ENCODE measurements at places on chromosomes 1 and 21.
A peak's percentile ranks its signal among the peaks of the same experiment; 100 is the strongest.

- DNase-seq: no peak
Measured at GRCh38 chr1:48807554-48808260, 31.0 kb upstream of the BEND5 start.

DNA sequence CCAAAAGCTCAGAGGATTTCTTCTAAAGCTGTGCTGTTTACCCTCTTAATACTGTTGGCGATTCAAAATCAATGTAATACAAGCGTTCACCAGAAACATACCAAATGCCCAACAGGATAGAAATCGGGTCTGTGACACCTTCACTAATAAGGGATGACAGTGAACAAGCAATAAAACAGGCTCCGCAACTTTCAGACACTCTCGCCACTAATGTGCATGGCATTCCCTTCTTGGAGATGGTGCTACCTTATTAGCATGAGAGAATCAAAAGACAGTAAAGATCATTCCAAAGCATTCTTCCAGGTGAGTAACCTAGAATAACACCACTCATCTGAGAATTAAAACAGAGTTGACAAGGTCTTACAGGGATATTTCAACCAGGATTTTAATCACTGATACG lies 367.1 kb downstream of the TTLL7 start:
- DNase-seq: no peak

DNA sequence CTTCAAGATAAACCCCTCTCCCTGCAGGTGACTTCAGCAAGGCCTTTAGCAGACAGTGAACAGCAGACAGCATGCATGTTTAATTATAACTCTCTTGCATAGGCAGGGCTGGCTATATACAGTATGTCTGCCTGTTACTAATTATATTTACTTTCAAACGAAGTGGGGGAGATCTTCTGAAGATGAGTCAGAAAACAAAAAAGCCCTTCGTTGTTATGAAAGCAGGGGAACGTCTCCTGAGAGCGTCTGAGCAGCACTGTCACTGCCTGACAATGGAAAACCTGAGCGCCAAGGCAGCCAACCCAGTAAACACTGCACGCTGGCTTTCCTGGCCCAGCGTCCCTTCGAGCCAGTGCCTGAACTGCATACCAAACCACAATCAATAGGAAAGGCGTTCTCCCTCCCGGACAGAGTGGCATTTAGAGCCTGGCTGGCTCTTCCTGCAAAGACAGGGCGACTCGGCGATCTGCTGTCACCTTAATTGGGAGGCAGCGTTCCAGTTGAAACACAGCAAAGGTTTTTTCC lies 54.1 kb downstream of the TOMM20 start:
- DNase-seq: no peak

DNA sequence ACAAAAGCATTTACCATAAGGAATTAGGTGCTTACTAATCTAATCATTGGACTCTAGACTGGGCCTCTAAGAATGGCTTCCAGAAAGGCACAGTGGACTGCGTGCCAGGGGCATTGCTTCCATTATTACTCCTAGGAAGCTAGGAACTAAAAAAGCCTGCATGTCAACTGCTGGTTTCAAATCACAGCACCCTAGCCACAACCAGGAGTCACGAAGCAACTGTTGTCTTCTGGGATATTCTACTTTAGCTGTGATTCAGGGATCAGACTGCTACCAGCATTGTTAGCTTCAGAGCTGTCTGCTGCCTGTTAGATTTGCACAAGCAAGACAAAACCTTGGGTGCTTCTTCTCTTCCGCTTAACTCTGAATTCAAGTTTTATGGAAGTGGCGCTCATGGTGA lies 38.3 kb downstream of the DNM3 start:
- no peak for DNase-seq

DNA sequence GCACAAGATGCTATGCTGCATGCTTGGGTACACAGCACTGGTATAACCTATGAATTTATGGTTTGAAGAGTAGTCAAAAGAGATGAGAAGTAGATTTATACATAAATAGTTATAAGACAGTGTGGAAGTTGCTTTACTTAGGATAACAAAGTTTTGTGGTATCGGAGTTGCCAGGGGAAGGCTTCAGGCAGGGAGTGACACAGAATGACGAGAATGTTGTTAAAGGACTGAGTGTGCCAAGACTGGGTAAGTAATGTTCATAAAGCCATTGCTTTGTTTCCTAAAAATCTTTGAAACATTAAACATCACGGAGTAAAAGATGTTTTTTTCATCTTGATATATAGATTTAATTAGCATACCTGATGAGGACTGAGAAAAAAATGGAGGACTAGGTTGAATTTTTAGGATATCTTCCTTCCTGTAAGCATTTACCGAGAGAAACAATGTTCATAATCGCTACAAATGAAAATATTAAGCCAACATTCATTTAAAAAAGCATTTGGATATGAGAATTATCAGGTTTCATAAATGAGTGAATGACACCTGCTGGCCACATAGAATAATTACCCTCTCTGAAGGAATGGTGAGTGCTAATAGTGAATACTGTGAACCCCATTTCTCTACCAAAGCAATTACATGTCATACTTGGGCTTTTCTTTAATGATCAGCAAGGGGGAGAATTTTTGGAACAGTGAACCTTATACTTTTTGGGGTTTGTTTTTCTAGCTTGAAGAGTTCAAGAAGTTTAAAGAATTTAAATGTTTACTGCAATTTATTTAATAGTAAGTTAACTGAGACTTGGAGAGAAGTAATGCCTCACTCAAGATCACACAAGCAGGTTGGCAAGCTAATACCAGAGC lies 28.4 kb downstream of the EXTL2 start:
- peak; percentile 9 for DNase-seq

DNA sequence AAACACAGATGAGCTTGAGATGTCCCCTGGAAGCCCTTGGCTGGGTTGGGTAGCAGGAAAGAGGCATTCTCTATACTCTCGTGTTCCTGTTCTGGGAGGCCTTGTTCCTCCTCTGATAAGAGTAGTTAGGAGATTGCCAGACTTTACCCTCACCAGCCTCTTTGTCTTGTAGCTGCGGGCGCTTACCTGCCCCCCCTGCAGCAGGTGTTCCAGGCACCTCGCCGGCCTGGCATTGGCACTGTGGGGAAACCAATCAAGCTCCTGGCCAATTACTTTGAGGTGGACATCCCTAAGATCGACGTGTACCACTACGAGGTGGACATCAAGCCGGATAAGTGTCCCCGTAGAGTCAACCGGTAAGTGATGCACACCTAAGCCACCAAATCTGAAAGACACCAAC lies 5.2 kb downstream of the AGO1 start:
- DNase-seq: no peak

GRCh38 chr1:52237430-52237829 lies 95.5 kb downstream of the ZFYVE9 start:
- DNase-seq: peak; percentile 72

GRCh38 chr1:50422946-50423669 lies at the start of gene DMRTA2:
Gene DMRTA2 (minus strand): TSS chr1:50423443. CDS start chr1:50421536, 1,907 bp downstream.
- DNase-seq: no peak

DNA sequence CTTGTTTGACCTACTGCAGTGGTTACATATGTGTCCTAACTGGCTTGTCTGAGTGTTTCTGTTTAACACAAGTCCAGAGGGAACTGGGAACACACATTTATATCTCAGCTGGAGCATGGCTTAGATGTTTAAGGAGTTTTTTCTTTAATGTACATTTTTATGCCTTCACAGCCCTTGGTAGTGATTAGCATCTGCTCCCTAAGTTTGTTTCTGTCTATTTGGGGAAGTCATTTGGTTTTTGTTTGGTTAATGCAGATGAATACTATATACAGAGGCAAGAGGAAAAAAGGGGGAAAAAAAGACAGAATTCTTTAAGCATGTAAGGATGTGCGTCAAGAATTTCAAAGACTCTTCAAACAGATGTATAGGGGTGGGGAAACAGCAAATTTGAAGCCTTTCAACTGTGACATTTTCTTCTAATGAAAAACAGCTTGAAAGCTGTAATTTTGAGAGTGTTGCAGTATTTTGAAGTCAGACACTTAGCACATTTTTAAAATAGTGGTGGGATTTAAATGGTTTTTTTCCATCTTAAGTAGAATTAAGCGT lies 15.4 kb downstream of the MACO1 start:
- DNase-seq: no peak

DNA sequence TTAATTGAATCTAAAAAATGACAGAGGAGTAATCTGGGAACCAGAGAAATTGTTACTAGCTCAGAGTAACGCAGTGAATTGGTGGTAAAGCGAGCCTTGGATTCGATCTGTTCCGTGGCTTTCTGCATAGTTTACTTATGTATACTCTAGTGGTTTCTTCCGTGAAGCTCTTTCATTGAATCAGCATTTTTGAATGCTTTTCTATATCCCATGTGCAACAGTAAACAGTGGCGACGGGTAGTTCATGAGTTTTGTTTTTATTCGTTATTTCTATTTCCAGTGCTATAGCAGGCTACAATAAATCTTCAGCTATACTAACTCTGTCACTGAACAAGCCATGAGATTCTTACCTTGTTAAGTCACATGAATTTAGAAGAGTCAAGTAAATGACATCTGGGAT lies 14.5 kb upstream of the MAP3K7CL start:
- DNase-seq: no peak

GRCh38 chr1:60876952-60877351 lies 205.4 kb upstream of the NFIA start:
- DNase-seq: no peak

DNA sequence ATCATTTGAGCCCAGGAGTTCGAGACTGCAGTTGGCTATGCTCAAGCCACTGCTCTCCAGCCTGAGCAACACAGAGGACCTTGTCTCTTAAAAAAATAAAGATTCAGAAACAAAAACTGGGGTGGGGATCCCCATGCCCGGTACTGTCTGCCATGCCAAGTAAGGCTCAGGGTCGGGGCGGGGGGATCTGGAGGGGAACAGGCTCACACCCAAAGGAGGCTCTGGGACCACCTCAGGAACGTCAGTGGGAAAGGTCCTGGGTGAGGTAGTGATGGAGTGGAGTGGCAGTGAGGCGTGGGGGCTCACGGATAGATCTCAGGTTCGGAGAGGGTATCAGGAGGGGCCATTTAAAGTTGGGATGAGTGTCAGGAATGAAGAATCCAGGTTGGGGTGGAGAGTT lies 765 bp upstream of the S100A4 start:
- DNase-seq: no peak

All from NCI-H226 (cell line).